ENCODE measurements at places on chromosomes 7 and 10.

GRCh38 chr7:123972831-123973230, 47.8 kb downstream of the SPAM1 start:
- no peak for DNase-seq

DNA sequence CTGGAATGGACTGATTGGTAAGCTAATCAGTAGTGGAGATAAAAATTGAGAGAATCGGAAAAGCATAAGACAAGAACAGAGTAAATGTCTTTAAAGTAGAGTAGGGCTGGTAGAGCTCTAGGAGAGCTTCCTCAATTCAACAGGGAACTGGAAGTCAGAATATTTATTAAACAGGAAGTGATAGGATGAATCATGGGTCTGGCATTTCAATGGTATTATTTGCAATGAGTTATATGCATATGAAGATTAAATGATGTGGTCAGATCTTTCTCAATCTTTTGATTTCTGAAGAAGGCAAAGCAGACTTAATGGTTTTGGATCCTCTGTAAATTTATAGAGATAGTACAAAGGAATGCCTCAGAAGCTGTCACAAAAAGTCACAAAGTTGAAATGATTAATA, 349.0 kb downstream of the HPSE2 start:
- no peak for DNase-seq

DNA sequence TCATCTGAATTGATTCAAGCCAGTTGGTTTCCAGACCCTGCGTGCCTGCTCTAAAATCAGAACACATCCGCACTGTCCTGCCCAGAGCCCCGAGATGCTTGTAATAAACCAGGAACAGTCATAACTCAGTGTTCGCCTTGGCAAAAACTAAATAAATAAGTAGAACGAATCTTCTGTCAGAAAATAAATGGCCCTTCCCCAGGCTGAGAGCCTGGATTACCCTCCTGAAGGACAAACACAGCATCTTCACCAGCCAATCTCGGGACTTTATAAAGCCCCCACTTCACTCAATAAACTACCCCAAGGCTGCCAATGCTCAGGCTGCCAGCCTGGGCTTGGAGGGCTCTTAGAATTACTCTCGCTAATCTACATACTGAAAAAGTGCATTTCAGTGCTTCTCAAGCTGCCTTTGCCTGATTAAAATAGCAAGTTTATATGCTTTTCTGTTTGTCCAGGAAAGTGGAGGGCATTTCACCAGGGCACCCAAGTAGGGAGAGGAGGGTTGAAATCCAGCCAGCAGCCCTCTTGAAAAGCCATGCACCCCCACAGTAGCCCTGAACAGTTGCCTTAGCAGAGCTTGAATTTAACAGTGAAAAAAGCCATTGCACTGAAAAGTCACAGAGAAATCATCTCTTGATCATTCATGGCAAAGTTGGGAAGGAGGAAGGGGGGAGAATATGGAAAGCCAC, 136.6 kb downstream of the CALN1 start:
- DNase-seq = no peak

- DNase-seq = no peak
Observed at GRCh38 chr7:130970696-130971095, 236.7 kb upstream of the KLF14 start.

GRCh38 chr7:79337717-79338116, 115.8 kb downstream of the MAGI2 start:
- DNase-seq = no peak

DNA sequence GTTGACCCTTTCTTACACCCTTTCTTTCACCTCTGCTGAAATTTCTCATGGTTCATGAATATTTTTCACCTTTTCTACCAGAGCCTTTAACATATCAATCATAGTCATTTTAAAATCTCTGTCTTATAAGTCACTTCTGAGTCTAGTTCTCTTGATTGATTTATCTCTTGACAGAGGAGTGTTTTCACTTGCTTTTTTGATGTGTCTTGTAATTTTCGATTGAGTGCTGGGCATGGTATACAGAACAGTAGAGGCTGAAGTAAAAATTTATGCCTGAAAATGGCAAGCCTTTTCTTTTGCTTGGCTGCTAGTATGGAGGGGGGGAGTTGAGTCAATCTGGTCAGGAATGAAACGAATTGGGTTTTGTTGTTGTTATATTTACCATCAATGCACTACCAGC, 41.2 kb upstream of the NPTX2 start:
- no peak for DNase-seq

DNA sequence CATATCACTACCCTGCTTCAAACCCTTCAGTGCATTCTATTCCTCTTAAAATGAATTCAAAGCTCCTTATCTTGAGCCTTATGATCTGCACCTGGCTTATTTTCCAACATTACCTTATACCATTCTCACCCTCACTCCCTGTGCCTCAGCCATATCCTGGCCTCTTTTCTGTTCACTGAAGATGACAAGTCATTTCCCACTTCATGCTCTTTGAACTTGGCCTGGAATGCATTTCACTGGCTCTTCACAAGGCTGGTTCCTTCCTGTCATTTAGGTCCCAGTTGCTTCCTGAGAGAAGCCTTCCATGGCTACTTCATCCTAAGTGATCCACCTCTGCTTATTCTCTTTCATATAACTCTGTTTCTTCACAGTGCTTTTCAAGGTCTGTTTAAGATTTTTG, 3.2 kb upstream of the LIPF start:
- DNase-seq = no peak

GRCh38 chr10:3889961-3890522, 105.0 kb upstream of the KLF6 start:
- DNase-seq = no peak

- no peak for DNase-seq
Observed at GRCh38 chr7:112262036-112262435, 55.5 kb downstream of the ZNF277 start.

GRCh38 chr10:99996671-99997648, 12.8 kb downstream of the DNMBP start:
- no peak for DNase-seq

- no peak for DNase-seq
Observed at GRCh38 chr7:112159351-112159750, 46.8 kb downstream of the DOCK4 start.
